ENCODE measurements at places on chromosomes 16 and 17. TPM values are rescaled to one million over a fixed set of nuclear protein-coding genes. Genes with fewer than 3 reads are reported as not detected.

GRCh38 chr17:7419819-7420610 is at the start of gene SPEM1:
SPEM1 (plus strand) TSS chr17:7420324; CDS start chr17:7420385, 61 bp downstream.
- ATAC-seq = no peak

- ATAC-seq = no peak
Measured at GRCh38 chr17:15957608-15958307, 12.8 kb downstream of the ADORA2B start.

GRCh38 chr17:10127819-10128425 is 70.5 kb downstream of the GAS7 start:
- peak; percentile 90 for ATAC-seq

- no peak for ATAC-seq
Measured at GRCh38 chr16:88971371-88972097, 5.5 kb downstream of the CBFA2T3 start.

DNA sequence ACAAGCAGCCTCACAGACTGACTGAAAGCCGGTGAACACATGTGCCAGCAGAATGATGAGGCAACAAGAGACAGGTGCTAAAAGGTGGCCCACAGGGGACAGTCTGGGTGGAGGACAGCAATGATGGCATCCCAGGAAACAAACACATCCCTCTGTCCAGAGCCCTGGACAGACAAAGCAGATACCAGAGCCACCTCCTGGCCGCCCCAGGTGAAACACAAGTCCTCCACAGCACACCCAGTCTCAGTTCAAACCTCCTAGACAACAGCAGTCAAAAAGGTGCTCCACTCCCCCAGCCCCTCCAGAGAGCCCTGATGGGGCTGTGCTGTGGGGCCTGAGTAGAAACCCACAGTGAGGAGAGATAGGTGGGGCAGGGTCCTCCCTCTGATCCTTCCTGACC is 20.3 kb upstream of the CDH5 start:
- no peak for ATAC-seq

- no peak for ATAC-seq
Measured at GRCh38 chr17:18116078-18116477, 7.5 kb downstream of the MYO15A start.

- ATAC-seq = no peak
Measured at GRCh38 chr16:80710918-80711317, 93.5 kb downstream of the CDYL2 start.

Gene FBXW10
- total RNA-seq = not detected

Gene MYH13
- total RNA-seq = not detected

Gene TBC1D3C
- total RNA-seq = not detected

Gene EFNB3
- 0.52 TPM for total RNA-seq

Gene LGALS9B
- not detected for total RNA-seq

Gene TMEM238L
- not detected for total RNA-seq
